ENCODE measurements at places on chromosomes 16 and 17.

DNA sequence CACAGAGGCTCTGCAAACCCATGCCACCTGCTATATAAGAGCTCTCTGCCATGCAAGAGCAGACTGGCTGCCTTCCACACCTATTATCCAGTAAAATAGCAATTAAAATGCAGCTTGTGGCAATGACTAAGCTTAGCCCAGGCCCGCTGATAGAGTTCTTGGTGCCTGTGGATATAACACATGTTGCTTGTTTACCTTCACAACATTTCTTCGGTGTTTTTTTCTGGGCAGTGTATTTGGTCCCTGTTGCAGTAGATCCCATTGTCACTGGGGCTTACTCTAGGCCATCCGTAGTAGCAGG, 63.5 kb downstream of the SPECC1 start:
- DNase-seq: no peak

- no peak for DNase-seq
These were observed 8.7 kb downstream of the ENDOV start for GRCh38 chr17:80423536-80424225.

DNA sequence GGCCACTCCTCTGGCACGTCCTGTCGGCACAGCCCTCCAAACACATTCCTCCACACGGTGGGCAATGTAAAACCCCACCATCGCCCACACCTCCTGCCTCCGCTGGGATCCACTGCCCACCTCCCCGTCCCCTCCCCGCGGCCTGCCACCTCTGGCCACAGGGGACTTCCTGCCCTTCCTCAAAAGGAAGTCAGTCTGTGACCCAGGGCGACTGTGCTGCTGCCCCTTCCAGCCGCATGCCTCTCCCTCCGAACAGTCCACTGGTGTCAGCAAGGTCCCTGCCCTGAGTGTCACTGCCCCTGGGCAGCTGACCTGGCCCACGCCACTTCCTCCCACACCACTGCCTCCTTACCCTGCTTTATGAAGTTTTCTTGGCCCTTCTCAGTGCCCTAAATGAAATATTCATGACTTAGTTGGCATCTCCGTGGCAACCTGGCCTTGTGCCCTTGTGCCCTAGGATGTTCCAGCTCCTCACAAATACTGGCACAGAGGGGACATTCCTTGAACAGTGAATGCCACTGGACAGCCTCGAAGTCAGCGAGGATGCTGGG, 2.0 kb downstream of the PLD6 start:
- DNase-seq: no peak

DNA sequence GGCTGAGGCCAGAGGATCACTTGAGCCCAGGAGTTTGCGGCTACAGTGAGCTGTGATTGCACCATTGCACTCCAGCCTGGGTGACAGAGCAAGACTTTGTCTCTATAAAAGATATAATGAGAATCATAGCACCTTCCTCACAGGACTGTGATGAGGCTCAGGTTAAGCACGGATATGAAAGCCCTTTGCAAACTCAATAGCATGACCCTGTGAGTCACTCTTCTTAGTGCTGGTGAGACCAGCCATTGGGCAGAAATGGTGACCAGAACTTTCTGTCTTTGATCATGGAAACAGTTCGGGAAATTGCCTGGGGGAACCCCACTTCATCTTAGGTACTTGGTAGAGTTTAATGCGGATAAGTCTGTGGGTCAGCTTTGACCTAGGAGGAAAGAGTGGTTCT, 144.2 kb downstream of the PRKCB start:
- no peak for DNase-seq

GRCh38 chr16:931626-932500, 38.9 kb downstream of the LMF1 start:
- no peak for DNase-seq

All from skeletal muscle cell (primary cell).